WTC11 (cell line): ENCODE measurements at places on chromosomes 5 and 9.
A peak's percentile ranks its signal among the peaks of the same experiment; 100 is the strongest.

DNA sequence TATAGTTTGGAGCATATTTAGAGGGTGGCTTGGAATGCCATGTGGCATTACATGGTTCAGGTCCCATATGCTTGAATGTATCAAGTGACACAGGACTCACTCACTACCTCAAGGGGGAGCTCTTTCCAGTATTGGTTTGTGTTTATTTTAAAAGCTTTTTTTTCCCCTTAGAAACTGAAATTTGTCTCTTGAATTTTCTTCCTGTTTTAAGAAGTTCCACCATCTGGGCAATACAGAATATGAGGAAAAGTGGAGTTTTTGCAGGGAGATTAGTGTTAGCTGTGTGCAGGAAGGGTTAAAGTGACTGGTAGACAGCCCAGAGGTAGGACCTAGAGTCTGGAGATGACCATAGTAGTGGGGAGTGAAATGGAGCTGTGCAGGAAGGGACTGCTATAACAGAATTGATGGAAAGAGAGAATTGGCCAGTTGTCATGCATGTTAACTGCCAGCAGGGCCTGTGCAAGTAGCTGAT lies 36.6 kb downstream of the CTNNA1 start:
- H3K27ac ChIP-seq, result peak overlapping the region; percentile 91
- peak; percentile 15 for DNase-seq
- H3K4me1 ChIP-seq, result peaks cover 25% of the 10 kb centered on the region
- no peaks in the 10 kb centered on the region for H3K27me3 ChIP-seq
- no peak overlapping the region for H3K4me3 ChIP-seq

DNA sequence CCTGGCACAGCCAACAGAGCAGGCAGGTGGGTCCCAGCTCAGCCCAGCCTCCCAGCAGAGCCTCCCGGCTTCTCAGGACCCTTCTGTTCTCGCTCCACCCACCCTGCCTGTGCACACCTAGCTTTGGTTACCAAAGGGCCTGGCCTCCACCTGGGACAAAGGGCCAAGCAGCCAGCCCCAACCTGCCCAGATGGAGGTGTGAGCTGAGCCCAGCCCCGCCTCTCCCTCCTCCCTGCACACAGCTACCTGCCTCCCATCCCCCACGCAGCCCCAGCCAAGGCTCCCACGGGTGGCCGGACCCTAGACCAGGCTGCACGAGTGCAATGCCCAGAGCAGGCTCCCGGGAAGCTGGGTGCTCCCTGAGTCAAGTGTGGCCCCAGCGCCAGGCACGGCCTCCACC lies 5.6 kb downstream of the TPRN start:
- no peaks in the 10 kb centered on the region; the same call in 1 of the 2 replicates for H3K36me3 ChIP-seq
- H3K4me1 ChIP-seq, result peaks cover 14% of the 10 kb centered on the region
- peak overlapping the region; percentile 69; the same call in 1 of the 2 replicates for H3K27ac ChIP-seq

DNA sequence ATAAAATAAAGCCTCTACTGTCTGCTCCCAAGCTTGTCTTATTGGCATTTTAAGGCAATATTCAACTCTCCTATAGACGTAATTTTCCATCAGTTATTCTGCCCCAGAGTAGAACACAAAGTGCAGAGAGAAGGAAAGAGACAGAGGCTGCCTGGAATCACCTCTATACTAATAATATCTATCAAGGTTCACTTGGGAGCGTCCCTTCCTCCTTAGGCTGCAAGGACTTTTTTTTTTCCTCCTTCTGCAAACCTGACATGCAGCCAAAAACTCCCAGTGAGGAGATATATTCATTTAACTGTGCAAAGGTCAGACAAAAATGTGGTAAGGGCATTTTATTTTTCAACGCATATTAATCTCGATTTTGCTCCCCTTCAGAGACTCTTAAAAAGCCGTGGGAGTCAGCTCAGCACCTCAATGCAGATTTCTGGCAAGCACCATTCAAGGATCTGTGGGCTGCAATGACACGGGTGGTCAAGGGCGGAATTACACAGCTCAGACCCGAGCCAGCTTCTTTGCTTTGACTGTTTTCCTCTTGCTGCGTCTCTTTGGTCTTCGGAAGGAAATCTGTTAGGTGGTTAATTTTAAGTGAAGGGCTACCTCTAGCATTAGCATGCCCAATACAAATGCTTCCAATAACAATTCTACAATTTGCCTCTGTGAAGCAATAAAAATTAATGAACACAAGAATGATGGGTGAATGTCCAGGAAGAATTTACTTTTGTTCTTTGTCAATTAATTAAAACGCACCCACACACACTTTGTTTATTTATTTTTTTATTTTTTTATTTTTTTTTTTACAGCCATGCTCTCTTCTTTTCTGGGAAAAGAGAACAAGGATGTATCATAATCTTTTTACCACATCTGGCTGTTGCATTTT lies 587.7 kb upstream of the GRAMD2B start:
- peak overlapping the region; percentile 8; the same call in 1 of the 2 replicates for H3K4me3 ChIP-seq
- DNase-seq, result peak; percentile 62
- peaks cover 35% of the 10 kb centered on the region for H3K4me1 ChIP-seq
- no peaks in the 10 kb centered on the region for H3K27me3 ChIP-seq
- H3K27ac ChIP-seq, result peak overlapping the region; percentile 55; the same call in 1 of the 2 replicates

DNA sequence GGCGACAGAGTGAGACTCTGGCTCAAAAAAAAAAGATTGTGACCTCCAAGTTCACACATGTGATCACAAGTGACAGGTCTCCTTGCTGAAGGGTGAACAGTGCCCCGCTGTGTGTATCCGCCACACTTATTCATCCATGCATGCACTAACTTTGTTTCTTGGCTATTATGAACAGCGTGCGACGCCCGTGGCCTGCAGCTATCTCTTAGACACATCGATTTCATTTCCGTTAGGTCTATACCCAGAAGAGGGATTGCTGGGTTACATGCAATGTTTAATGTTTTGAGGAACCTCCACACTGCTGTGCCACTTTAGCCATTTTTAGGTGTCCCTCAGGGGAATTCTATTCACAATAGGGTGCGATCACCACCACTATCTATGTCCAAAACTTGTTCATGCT lies 12.1 kb upstream of the EGFL7 start:
- H3K27me3 ChIP-seq, result no peaks in the 10 kb centered on the region
- H3K4me3 ChIP-seq, result no peak overlapping the region
- no peak overlapping the region for H3K27ac ChIP-seq
- DNase-seq, result no peak
- H3K4me1 ChIP-seq, result no peaks in the 10 kb centered on the region

- no peaks in the 10 kb centered on the region for H3K27me3 ChIP-seq
- H3K4me1 ChIP-seq, result peaks cover 16% of the 10 kb centered on the region
- no peak overlapping the region for H3K27ac ChIP-seq
- H3K36me3 ChIP-seq, result no peaks in the 10 kb centered on the region
- H3K4me3 ChIP-seq, result no peak overlapping the region
Measured at GRCh38 chr9:21070906-21071305, 6.8 kb downstream of the IFNB1 start.

DNA sequence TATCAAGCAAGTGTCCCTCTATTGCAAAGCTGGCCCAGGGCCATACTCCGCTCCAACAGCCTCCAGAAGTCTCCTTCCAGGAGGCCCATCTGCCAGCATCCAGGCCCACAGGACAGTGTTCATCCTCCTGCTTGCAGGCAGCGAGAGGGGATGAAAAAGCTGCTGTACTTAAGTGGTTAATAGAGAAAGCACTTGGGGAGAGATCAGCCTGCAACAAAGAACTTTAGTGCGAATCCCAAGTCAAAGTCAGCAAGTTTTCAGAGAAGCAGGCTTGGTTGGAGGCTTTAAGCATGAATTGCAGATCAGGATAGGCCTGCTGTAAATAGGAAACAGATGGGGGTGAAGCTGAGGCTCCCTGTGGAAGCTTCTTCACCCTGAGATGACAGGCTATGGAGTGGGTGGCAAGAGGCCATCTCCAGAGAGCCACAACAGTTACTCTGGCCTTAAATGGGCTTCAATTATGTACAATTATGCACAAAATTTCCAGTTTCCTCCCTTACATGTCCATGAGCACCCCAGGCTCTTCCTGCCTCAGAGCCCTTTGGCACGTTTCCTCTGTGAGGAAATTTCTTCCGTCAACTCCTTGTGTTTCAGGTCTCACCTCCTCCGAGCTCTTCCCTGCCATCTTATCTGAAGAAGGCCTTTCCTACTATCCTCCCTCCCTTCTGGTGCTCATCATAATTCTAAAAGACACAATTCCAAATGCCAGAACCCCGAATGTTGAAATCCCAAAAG lies 98.0 kb upstream of the NR3C1 start:
- no peaks in the 10 kb centered on the region for H3K36me3 ChIP-seq
- DNase-seq, result no peak
- peaks cover 7% of the 10 kb centered on the region for H3K4me1 ChIP-seq
- no peaks in the 10 kb centered on the region for H3K27me3 ChIP-seq
- no peak overlapping the region for H3K27ac ChIP-seq

DNA sequence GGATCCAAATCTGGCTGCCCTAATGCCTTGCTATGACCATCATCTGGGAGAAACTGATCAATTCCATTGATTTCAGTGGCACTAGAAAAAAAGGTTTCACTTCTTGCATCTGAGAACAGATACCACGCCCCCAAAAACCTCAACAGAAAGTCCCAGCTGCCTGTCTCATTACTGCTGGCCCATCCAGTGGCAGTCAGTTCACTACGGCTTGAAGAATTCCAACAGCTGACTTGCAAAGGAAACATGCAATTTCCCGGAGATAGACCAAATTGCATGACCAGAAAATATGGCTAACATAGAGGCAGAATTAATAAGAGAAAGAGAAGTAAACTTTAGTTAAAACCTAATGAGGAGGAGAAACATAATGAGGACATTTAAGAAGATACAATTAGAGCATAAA lies 48.6 kb downstream of the UGCG start:
- no peak overlapping the region for H3K4me3 ChIP-seq
- no peaks in the 10 kb centered on the region for H3K36me3 ChIP-seq
- H3K4me1 ChIP-seq, result no peaks in the 10 kb centered on the region

DNA sequence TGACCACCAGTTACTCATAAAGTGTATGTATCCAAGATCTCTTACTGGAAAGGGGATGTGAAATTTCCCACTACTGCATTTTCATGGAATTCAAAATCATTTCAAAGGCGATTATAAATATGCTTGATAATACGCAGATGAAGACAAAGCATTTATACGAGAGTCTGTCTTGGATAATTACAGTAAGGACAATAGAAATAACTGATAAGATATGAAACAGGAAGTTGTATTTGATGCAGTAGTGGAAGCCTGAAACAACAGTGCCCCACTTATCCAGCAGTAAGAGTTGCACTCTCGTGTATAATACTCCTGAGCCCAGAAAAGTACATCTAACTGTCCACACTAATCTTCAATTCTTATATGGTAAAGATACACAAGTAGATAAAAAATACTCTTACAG lies 188.7 kb upstream of the POU5F2 start:
- H3K4me3 ChIP-seq, result no peak overlapping the region
- peaks cover 13% of the 10 kb centered on the region for H3K4me1 ChIP-seq
- H3K27me3 ChIP-seq, result no peaks in the 10 kb centered on the region
- DNase-seq, result no peak
- H3K27ac ChIP-seq, result no peak overlapping the region

- H3K27ac ChIP-seq, result no peak overlapping the region
- peaks cover 9% of the 10 kb centered on the region for H3K4me1 ChIP-seq
- H3K27me3 ChIP-seq, result peaks cover 3% of the 10 kb centered on the region
- no peak overlapping the region for H3K4me3 ChIP-seq
- peaks cover 10% of the 10 kb centered on the region for H3K36me3 ChIP-seq
- no peak for DNase-seq
Measured at GRCh38 chr9:17839776-17840175, 260.9 kb downstream of the SH3GL2 start.

DNA sequence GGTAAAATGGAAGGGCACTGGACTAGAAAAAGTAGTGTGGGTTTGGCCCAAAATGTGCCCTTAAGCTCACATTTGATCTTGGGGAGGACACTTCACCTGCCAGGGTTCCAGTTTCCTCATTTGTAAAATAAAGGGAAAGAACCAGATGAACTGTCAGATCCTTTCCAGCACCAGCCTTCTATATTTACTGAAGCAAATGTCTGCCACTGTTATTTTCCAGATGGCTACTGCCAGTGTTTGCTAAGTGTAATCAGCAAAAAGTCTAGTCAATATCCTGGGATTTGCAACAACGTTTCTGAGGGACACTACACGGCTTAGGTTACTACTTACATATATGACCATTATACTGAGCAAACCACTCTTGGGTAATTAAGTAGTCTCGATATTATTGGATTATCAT lies 340.3 kb downstream of the KCNN2 start:
- peaks cover 10% of the 10 kb centered on the region for H3K4me1 ChIP-seq
- H3K36me3 ChIP-seq, result no peaks in the 10 kb centered on the region
- no peak overlapping the region for H3K4me3 ChIP-seq
- no peak overlapping the region for H3K27ac ChIP-seq
- no peak for DNase-seq

DNA sequence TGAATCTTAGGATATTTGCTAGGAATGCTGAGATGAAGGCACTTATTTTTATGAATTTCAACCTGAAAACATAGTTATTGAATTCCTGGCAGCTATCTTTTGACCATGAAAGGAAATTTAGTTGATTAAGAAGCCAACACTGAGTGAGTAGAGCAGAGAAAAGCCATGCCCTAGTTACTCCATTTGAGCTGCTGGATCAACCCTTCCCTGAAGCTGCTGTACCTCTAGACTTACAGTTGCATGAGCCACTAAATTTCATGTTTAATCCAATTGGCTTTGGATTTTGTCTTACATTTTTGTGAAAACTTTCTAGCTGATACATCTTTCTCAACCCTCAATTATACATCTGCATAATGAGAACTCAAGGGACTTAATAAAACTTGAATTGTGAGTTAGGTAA lies 54.6 kb downstream of the CDC42SE2 start:
- no peaks in the 10 kb centered on the region for H3K27me3 ChIP-seq
- no peak for DNase-seq
- peaks cover 22% of the 10 kb centered on the region for H3K36me3 ChIP-seq

DNA sequence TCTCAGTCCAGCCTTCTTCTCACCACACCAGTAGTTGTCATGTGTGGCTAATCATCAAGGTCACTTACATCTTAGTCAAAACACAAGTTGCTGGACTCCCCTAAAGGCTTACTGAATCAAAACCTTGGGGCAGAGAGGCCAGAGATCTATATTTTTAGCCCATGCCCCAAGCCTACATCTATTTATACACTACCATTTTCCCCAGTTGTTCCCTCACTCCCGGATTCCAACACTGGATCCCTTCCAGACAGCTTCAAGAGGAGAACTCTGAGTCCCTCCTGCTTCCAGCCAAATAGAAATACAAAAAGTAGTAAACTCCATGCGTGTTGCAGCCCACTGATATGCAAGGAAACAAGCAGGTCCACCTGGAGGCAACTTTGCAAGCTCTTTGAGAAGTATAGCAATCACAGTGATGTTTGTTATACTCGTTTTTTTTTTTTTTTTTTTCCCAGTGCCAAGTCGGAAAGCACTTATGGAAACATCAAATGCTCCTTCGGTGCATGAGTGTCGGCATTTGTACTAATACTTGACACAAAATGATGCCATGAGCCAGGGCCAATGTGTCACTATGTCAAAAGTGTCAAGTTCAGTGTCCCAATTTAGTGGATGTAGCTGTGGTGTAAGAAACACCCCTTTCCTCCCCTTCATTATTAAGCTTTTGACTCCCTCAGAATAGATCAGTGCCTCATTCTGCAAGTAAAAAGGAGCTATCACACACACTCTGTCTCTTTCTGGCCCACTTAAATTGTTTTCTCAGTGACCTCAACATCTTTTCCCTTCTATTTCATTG lies 594.2 kb upstream of the SGCD start:
- H3K27ac ChIP-seq, result no peak overlapping the region
- no peak overlapping the region for H3K4me3 ChIP-seq
- H3K4me1 ChIP-seq, result peaks cover 23% of the 10 kb centered on the region
- DNase-seq, result no peak
- H3K36me3 ChIP-seq, result no peaks in the 10 kb centered on the region
